ENCODE measurements at places on chromosomes 2 and 18. TPM values are rescaled to one million over a fixed set of nuclear protein-coding genes. Genes with fewer than 3 reads are reported as not detected.

- no peak for DNase-seq
Observed at GRCh38 chr2:46431481-46432235, 47.7 kb upstream of the TMEM247 start.

- no peak for DNase-seq
Observed at GRCh38 chr2:69731147-69731970, 10.6 kb upstream of the ANXA4 start.

GRCh38 chr2:211367711-211368110 is 811.3 kb downstream of the CPS1 start:
- no peak for DNase-seq

DNA sequence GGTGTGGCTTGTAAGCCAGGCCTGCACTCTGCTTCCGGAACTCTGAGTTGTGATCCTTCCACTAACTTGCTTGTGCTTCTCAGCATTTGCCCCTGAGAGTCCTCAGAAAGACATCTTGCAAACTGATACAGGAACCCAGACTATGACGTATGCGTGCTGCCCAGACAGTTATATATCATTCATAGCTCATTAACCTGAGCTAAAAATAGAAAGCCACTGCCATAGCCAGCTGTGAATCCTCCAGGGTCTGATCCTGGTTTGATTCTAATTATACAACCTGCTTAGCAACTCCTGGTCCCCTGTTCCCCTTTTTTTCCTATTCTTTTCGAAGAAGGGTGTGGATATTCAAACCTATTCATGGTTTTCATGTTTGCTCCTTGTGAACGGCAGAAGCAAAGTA is 63.7 kb downstream of the MARCHF4 start:
- DNase-seq, result no peak

DNA sequence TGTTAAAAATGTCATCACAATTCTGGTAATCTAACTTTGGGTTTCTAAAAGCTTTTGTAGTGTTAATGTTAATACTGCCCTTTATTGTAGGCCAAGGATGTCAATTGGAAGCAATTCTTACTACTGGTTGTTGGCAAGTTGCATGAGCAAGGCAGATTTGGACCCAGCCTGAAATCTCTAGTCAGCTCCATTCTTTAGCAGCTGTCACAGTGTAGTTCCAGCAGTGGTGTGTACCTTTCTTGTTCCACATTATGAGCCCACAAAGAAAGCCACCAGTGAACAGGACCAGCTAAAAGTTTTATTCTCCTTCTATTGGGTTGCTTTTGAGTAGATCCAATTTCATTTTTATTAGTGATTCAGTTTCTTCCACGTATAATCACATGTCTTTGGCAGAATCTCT is 133.8 kb downstream of the CAMKMT start:
- no peak for DNase-seq

The RSAD2 gene
- polyA plus RNA-seq, result 0.22 TPM

GRCh38 chr2:170500770-170501169 is 214.4 kb upstream of the SP5 start:
- no peak for DNase-seq

- DNase-seq, result peak; percentile 1
Observed at GRCh38 chr2:146734042-146734820, 1110.6 kb upstream of the ACVR2A start.

- no peak for DNase-seq
Observed at GRCh38 chr2:121791801-121792221, 36.4 kb downstream of the TSN start.

- no peak for DNase-seq
Observed at GRCh38 chr2:233882353-233882752, 14.2 kb upstream of the MSL3B start.

DNA sequence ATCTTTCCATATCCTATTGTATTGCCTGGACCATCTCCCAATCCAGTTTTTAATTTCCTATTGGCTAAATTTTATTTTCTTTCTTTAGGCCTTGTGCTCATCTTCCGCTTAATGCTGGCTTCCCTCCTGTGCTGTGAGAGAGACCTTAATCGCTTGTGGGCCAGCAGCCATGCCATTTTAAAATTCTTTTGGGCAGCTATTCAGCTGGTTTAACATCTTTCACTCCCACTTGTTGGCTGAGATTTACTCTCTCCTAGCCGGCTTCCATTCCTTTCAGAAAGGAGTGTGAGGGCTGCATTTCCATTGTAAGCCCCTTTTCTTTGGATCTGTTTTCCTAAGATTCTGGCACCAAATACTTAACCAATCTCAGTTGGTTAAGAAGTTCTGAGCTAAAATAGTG is 140.9 kb upstream of the RASGRP3 start:
- no peak for DNase-seq

DNA sequence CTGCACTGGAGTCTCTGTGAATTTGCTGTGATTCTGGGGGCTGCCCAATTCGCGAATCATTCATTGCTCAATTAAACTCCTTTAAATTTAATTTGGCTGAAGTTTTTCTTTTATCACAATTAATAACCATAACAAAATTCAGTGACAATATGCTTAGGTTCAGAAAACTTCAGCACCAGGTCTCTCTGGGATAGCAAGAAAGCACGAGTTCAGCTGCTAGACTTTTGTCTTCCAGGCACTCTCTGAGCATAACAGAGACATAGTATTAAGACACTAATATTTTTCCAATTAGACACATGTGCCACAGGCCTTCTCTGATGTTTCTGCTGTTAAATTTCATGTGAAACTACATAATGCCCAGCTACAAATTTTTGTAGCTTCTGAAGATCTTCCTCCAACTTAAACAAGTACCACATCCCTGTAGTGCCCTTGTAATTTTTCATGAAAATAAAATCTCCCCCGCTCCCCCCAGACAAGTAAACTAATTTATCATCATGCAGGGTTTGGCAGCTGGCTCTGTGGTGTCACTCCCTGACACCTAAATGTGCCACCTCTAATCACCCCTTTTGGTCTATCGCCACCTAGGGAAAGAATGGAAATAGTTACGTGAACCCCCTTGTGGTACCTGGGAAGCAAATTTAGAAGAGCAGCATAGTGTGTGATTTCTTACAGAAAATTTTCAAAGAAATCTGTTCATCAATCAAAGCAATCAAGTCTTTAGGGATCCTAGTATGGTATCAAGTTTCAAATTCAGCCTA is 94.1 kb downstream of the CSRNP3 start:
- no peak for DNase-seq

- no peak for DNase-seq
Observed at GRCh38 chr2:12978066-12978835, 261.5 kb downstream of the TRIB2 start.

DNA sequence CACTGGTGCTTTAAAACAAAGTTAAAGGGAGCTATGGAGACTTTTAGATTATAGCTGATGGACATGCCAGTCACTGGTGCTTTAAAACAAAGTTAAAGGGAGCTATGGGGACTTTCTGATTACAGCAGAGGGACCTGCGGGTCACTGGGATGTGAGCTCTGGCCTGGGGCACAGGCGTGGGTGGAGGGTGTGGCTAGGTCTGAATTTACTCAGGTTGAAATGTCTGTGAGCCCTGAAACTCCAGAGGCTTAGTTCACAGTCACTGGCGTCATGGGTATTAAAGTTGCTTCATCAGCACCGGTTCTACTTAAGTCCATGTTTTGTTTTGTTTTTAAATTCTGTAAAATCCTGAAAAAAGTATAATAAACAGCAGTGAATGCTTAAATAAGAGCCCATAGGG is 49.0 kb upstream of the TMEM18 start:
- no peak for DNase-seq

- no peak for DNase-seq
Observed at GRCh38 chr2:66966631-66967030, 430.5 kb upstream of the ETAA1 start.

The GALNT13 gene
- polyA plus RNA-seq, result not detected

GRCh38 chr2:79855264-79856006 is 342.6 kb downstream of the CTNNA2 start:
- no peak for DNase-seq

The NT5DC4 gene
- polyA plus RNA-seq, result not detected
